Stomach (tissue), 19 donors: ENCODE measurements at places on chromosomes 5 and 9.

DNA sequence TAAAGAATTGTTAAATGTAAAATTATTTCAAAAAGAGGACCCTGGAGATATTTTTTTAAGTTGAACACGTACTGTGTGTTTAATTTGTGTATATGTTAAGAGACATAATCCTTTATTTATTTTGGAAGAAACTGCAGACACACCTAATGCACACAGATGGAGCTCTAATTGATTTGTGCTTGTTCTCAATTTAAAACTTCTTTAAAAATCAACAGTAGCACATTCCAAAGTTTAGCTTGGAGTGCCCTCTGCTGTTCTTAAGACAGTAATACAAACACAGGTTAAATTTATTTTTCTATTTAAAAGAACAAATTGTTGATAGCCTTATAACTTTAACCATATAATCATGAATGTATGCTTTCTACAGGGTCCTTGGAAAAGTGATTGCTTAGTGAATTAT lies 277.6 kb upstream of the ADAMTS16 start:
- no peak for DNase-seq

- no peak for DNase-seq
These were observed 52.5 kb upstream of the SEMA6A start for GRCh38 chr5:116626945-116627679.

- no peak for DNase-seq
These were observed 897.8 kb upstream of the ACO1 start for GRCh38 chr9:31486630-31487029.

DNA sequence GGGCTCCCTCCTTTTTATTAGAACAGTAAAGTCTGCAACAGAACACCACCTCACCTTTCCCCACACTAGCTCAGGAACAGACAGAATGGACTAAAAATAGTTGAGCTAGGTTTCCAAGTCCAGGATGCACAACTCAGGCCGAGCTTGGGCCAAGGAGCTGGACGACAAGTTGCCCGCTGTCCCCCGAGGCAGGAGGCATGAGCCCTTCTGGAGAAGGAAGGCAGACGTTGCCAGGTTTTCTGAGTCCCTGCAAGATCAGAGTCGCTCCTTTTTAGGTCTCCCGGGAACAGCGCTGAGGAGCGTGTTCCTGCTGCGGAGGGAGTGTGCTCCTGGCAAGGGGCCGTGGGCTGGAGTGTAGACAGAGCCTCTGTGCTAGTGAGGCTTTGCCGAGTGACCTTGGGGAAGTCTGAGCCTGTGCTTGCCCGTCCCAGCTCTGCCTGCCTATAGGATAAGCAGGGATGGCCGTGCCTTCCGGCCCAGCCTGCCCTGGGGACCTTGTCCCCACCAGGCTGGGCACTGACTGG lies 121.6 kb downstream of the WNK2 start:
- peak; percentile 24 for DNase-seq

GRCh38 chr5:6788956-6789649 lies 75.9 kb downstream of the TENT4A start:
- peak; percentile 28 for DNase-seq

DNA sequence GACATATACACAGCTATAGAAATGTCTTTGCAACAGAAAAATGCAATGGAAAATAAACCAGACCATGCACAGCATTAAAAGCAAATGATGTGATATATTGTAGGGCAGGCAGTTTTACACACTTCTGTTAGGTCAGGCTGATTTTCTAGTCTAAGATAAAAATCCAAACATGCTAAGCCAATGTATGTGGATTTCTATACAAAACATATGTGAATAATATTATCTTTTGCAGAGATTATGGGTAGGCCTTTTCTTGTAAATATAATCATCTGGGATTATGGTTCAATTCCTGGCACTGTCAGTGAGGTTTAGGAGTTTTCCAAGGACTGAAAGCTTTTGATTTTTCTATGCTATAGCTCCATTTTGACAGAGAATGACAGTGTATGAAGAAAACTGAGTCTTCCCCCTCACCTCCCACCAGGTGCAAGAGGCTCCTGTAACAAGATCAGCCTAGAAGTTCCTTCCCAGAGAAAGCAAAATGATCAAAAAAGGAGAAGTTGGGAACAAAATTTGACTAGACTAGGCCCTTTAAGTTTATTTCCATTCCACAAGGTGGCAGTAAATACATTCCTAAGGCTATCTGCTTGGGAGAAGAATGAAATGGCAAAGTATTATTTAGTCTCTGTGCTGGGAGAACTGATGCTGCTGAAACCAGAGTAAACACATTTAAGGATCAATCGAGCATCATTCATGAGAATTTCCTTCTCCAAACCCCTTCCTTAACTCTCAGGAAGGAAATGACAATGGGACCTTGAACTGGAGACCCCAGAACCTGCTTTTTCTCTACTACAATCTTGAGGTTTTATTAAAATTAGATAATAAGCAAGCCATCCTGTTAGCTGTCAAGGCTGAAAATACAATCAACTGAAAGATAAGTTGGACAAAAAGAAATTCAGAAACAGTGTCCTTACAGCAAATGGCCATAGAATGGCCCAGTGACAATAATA lies 133.0 kb upstream of the TUT7 start:
- peak; percentile 82 for DNase-seq
